GM06990 (cell line): ENCODE measurements at places on chromosomes 11 and 22.

GRCh38 chr11:78850078-78850477 lies 275.4 kb upstream of the NARS2 start:
- DNase-seq, result no peak

DNA sequence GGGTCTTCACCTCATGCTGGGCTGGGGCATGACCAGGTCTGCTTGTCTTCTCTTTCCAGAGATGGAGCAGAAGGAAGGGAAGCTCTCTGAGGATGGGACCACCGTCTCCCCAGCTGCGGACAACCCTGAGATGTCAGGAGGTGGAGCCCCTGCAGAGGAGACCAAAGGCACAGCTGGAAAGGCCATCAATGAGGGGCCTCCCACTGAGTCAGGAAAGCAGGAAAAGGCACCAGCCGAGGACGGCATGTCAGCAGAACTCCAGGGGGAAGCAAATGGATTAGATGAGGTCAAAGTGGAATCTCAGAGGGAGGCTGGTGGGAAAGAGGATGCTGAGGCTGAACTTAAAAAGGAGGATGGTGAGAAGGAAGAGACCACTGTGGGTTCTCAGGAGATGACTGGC lies 5.2 kb downstream of the SMTNL1 start:
- no peak for DNase-seq

GRCh38 chr11:84264066-84264465 lies 977.9 kb upstream of the CCDC90B start:
- DNase-seq, result no peak

GRCh38 chr11:119447664-119448242 lies 24.8 kb upstream of the THY1 start:
- no peak for DNase-seq

DNA sequence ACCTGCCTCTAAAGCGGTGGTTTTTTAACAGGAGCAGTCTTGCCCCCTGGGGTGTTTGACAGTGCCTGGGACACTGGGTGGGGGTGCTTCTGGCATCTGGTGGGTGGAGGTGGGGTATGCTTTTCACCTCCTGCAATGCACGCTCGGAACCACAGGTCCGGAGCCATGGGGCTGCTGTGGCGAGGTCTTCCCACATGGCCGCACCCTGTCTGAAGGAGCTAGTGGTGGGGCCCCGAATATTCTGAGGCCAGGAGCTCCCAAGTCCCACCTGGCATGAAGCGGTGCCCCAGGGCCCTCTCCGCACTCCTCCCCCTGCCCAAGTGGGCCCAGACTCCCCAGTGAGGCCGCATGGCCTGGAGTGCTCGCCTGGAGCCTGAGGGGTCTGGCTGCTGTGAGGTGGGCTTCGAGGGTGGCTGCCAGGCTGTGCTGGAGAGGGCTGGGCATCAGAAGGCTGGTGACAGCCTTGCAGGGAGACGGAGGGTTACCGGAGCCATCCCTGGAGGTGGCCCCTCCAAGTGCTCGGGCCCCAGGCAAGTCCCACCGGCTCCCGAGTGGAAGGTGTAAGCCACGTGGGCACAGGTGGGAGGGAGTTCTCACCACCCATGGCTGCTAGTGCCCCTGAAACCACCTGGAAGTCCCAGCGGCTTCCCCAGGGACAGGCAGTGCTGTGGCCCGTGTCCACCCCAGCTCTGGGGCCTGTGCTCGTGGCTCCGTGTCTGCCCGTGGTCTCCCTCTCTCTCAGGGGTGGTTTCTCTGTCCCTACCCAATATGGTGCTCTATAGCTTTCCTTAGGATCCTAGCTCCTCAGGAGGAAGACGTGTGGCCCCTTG lies 15.1 kb downstream of the TBX1 start:
- no peak for DNase-seq

DNA sequence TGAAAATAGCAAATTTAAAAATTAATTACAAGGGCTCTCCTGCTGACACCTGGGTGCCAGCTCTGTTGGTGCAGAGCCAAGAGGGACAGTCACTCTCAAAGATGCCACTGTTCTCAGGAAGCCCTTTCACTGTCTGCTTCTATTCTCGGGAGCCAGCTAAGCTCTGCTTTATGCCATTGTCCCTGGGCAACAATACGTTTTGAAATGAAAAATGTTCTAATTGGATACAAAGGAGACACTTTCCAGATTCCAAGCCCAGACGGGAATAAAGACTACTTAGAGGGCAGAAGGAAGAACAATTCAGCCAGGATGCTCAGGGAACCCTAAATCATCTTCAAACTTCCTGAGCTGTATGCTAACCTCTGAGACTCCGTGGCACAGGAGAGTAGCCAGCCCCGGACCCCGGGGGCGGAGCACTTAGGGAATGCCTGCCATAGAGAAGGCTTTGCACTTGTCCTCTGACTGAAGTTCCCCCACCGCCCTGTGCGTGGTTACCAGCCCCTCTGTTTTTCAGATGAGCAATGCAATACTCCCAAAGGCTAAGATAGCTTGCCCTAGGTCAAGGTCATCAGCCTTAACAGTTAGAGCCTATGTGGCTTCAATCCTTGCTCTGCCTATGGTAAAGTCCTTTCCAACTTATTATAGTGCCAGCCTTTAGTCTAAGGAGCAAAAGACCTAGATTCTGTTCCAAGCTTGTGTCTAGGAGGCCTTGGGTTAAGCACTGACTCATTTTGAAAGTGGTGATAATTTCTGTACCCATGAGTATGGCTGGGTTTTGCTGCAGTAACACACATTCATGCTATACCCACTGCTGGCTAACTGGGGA lies 150.9 kb downstream of the CACNA1I start:
- no peak for DNase-seq

- no peak for DNase-seq
These were observed 25.6 kb upstream of the DRICH1 start for GRCh38 chr22:23657727-23658126.

DNA sequence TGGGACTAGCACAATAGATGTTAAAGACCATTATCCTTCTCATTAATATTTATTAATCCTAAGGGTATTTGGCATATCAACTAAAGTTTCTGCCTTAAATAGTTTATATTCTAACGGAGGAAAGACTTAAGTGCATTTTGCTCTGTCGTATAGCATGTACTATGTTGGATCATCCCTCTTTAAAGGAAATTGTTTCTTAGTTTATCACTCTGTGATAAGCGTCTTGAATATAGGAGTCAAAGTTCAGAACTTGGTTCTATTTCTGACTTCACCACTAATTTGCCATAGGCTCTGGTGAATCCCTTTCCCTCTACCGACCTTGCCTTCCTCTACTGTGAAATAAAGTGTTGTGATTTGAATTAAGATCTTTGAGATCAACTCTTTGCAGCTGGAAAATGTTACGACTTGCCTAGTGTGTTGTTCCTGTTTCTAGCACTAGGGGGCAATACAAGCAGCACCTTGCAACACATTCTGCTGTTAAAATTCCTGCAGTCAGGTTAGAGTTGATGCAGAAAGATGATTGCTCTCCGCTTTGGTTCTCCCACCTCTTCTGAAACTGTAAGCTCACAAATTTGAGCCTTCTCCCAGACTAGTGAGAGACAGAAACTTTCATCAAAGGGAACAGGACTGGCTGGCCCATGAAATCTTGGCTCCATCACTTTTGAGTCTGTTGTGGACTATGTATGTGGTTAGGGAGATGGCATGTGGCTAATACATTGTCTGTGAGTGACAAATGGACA lies 27.8 kb upstream of the ZNRF3 start:
- DNase-seq, result no peak

DNA sequence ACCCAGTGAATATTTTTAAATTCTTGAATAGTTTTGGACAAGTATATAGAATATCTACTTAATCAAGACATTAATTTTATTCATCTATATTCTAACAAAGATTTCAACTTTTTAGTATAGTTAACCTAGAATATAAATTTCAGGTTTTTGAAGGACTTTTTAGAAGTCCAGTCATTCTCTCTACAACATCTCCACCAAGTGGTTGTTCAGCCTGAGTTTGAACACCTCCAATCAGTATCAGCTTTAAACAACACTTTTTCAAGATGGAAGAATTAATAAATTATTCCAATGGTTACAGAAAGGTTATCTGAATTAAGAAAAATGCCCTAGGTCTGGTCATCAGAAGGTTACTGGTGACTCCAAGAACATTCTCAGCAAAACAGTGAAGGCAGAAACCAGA lies 31.8 kb downstream of the EIF3M start:
- DNase-seq, result no peak

DNA sequence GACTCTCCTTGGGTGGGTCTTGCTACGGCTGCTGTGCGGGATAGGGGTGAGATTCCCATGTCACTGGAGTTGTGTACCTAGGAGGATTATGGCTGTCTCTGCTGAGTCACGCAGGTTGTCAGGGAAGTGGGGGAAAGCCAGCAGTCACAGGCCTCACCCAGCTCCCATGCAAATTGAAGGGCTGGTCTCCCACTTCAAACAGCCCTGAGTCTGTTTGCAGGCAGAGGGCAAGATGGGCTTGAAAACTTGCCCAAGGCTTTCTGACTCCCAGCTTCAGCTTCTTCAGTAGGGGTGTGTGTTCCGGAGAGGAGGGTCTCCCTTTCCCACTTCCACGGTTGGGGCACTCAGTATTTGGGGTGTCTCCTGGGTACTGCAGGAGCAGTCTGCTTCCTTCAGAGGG lies 10.9 kb upstream of the SC5D start:
- no peak for DNase-seq

DNA sequence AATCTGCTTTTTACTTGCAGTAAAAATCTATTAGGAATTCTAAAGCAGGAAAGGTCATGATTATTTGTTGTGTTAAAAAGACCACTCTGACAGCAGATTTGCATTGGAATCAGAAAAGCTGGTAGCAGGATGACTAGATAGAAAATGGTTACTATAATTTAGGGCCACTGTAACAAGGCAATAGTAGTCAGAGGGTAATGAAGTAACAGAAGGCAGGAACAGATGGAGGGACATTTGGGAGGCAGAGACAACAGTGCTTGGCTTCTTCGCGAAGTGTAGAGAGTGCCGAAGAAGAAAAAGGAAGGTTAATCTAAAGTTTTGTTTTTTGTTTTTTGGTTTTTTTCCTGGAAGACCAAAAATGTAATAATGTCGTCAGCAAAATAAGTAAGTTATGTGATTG lies 129.8 kb upstream of the SLC5A12 start:
- no peak for DNase-seq

- no peak for DNase-seq
These were observed 45.3 kb upstream of the GCAT start for GRCh38 chr22:37762389-37762836.

DNA sequence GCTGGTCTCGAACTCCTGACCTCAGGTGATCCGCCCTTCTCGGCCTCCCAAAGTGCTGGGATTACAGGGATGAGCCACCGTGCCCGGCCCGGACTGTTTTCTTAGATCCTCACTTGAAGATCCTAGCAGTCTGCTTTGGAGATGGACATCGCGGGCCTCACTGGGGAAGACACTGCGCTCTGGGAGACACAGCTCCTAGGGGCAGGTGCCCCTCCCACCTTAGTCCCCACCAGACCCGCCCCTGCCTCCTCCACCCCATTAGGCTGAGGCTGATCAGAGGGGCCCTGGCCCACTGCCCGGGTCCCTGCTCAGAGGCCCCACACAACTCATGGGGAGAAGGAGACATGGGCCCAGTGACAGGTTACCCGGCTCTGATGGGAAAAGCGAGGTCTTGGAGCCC lies 11.3 kb upstream of the LTO1 start:
- DNase-seq, result no peak

- no peak for DNase-seq
These were observed 1062.8 kb downstream of the DLG2 start for GRCh38 chr11:84564180-84564866.

- DNase-seq, result no peak
These were observed 324.7 kb downstream of the ETS1 start for GRCh38 chr11:128262463-128263345.

- no peak for DNase-seq
These were observed 39.7 kb upstream of the GALNT18 start for GRCh38 chr11:11661326-11662040.

DNA sequence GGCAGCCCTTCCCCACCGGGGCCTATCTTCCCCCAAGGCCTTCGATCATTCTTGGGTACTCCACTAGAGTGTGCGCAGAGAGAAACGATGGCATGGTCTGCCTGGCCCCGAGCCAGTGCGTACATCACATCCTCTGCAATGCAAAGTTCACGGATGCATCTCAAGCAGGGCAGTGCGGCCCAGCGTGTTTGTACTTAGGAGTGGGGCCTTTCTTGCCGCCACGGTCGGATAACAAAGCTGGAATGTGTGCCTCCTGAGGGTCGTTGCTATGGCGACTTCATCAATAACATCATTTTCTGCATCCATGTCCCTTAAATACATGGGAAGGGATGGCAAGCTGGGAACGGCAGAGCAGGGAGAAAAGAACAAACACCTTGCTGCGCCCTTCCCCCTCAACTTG lies 73.9 kb downstream of the SCUBE1 start:
- no peak for DNase-seq

DNA sequence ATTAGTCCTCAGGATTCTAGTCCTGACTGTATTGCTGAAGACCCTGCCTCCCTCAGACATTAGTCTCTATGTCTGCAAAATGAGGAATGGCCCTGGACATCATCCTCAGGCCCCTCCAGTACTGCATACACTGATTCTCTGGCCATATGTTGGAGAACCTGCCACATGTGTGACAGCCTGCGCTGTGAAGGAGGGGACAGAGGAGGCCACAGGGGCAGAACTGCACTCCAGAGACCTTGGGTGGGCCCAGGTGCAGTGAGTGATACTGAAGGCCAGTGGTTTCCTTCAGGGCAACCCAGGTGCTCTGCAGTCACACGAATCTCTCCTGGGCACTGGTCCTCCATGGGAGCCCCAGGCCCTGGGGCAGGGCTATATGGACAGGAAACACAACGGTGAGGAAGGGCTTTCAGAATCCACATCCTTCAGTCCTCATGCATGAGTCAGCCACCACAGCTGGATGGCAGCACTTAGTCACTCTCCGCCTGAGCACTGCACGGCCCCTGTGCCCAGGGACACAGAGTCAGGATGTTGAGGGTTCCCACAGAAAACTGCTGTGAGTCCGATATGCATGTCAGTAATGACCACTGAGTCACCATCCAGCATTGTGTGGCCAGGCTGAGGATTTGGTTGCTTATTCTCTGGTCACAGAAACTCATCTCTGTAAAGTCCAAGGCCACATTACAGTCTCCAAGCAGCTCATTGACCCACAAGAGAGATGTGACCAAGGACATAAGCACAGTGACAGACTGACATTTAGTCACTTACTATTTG lies 39.7 kb downstream of the ME3 start:
- DNase-seq, result no peak

DNA sequence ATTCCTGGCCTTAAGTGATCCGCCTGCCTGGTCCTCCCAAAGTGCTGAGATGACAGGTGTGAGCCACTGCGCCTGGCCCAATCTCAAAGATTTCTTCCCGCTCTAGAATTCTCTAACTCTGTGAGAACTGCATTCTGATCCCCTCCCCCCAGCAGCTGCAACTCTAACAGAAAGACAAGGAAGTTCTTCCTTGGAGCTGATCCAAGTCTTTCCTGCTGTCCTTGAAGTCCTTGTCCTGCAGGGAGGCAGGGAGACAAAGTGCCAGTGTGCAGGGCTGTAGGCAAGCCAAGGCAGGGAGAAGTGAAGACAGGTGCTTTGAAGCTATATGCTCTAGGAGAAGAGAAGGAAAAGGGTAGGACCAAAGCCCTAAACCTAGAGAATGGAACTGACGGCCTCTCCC lies 9.5 kb upstream of the GGA1 start:
- DNase-seq, result no peak

- no peak for DNase-seq
These were observed 4.6 kb downstream of the C11orf96 start for GRCh38 chr11:43947003-43947500.

GRCh38 chr11:64165842-64166635 lies at the start of gene MACROD1:
MACROD1 (minus strand) TSS chr11:64166113; CDS start chr11:64165994, 119 bp downstream.
- DNase-seq, result peak; percentile 87

- no peak for DNase-seq
These were observed 805 bp downstream of the GANAB start for GRCh38 chr11:62645671-62645945.

GRCh38 chr11:23336961-23337360 lies 476.7 kb upstream of the CCDC179 start:
- DNase-seq, result no peak
